ENCODE measurements at places on chromosomes 13 and 19.

- DNase-seq, result no peak
These were observed 103.3 kb downstream of the CRYL1 start for GRCh38 chr13:20422362-20422761.

DNA sequence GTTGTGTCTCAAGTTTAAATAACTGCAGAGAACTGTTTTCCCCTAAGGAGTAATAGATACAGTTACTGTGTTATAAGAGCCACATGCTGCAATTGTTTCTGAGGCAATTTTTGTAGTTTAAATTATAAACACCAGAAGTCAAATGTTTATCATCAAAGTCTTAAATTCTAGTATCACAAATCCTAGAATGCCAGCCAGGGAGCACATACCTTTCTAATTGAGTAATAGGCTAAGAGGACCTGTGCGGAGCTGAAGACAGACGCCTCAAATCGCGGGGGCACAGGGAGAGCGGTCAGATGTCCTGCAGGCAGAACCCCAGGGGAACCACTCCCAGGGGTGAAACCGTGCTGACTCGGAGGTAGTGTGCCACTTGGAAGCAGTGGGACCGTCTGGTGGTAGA lies 65.2 kb upstream of the TNFRSF19 start:
- no peak for DNase-seq

DNA sequence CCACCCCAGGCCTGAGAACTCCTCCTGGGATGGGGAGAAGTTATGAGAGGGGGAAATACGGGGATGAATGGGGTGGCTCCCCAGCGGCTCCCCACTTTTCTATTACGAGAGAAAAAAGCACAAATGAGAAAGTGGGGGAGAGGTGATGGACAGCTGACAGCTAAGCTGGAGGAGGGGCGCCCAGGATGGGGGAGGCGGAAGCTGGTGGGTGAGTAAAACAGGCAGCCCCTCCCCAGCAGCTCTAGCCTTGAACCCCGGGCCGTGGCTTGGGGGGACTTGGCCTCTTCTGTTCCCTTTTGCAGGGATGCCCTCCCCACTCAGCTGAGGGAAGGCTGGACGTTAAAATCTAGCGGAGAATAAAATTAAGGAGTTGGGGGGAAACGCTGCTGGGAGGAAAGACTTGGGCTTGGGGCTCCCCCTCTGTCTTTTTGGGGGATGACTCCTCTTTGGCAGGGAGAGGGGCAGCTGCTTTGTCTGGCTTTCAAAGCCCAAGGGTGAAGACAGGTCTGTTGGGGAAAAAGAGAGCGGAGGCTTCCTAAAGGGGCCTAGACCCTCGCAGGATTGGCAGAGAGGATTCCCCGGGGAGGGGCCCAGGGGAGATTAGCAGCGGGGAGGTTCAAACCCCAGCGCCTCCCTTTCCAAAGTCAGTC lies 1.4 kb upstream of the SAMD1 start:
- DNase-seq, result no peak

GRCh38 chr19:55434356-55434919 lies 8.7 kb downstream of the SHISA7 start:
- no peak for DNase-seq

- DNase-seq, result no peak
These were observed 16.3 kb upstream of the GPR183 start for GRCh38 chr13:99323488-99323887.

GRCh38 chr13:24911133-24911908 lies 147.4 kb downstream of the RNF17 start:
- no peak for DNase-seq

DNA sequence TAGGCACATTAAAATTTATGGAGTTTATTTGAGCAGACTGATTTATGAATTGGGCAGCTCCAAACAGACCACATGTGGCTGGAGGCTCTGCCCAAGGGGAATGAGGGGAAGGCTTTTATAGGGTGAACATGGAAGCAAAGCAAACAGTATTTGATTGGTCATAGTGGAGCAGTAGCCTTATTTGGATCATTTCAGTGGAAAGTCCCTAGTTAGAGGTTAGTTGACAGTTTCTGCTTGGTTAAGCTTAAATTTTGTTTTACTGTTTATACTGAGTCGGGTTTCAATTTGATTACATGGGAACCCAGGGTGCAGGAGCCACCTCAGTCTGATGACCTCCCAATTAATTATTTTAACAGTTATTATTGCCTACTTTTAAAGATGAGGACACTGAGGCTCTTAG lies 140.5 kb downstream of the NDFIP2 start:
- DNase-seq, result no peak

DNA sequence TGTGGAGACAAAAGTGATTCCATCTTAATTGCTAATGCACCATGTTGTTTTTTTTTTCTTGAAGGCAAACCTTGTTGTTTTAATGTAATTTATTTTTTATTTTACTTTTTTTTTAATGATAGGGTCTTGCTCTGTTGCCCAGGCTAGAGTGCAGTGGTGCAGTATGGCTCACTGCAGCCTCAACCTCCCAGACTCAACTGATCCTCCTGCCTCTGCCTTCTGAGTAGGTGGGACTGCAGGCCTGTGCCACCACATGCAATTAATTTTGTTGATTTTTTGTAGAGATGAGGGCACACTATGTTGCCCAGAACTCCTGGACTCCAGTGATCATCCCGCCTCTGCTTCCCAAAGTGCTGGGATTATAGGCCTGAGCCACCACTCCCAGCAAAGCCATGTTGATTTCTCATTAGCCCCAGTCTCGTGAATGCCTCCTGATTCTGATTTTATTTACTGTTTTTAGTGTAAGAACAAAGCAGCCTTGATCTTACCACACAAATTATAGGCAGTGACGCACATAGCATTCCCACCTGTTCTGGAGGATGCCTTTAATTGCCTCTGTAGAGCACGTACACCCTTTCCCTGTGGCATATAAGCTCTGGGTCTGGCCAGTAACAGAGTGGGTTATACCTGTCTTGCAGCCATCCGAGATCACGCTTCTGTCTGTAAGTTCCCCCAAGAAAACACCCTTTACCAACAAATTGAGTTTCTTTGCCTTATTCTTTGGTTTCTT lies 150.4 kb downstream of the GGACT start:
- no peak for DNase-seq

DNA sequence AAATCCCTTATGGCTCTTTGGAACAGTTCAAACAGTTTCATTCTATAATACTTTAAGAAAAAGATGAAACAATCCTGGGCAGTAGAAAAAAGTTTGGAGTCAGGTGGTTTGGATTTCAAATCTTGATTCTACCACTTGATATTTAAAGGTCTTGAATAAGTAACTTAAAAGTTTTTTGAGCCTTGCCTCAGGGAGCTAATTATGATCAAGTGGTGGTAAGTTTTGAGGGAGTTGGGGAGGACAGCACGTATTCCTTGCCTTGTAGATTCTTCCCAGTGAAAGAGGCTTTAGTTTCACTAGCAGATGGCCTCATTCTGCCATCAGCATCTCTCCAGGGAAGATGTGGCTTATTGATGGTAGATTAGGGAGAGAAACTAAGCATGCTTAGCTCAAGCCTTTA lies 168.4 kb upstream of the CSNK1A1L start:
- no peak for DNase-seq

GRCh38 chr13:73631411-73631810 lies 502.8 kb downstream of the KLF12 start:
- no peak for DNase-seq

DNA sequence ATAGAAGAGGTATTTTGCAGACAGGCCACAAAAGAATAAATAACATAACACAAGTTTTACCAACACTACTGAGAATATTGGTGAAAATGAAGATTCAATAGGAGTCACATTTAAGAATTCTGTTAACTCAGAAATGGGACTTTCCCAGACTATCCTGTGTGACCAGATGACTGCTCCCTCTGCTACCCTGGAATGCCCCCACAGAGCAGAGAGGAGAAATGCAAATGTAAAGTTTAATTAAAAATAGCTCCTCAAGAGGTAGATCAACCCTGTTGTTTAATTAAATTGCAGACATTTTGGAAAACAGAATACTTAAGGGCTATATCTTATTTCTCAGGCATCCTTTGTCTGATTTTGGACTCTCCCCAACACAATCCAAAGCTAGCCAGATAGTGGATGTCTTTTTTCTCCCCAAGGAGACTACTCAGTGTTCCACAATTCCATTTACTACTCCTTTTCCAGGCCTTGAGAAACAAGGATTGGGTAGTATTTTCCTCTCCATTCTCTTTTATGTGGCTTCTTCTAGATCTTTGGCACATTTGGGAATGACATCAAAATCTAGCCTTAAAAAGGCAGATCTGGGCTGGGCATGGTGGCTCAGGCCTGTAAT lies 104.7 kb upstream of the TSC22D1 start:
- DNase-seq, result no peak

- DNase-seq, result no peak
These were observed 27.5 kb upstream of the ANKRD10 start for GRCh38 chr13:110942248-110942981.

All from activated naive CD8-positive, alpha-beta T cell treated with anti-CD3 and anti-CD28 coated beads, Interleukin-2, amount 50 U/mL, for 16 hours (primary cell).